ENCODE measurements at places on chromosomes 7 and 10.

GRCh38 chr10:113313048-113313602 lies 239.7 kb upstream of the HABP2 start:
- H3K4me1 ChIP-seq, result no peaks in the 10 kb centered on the region
- no peaks in the 10 kb centered on the region for H3K27me3 ChIP-seq
- no peak overlapping the region for H3K27ac ChIP-seq

DNA sequence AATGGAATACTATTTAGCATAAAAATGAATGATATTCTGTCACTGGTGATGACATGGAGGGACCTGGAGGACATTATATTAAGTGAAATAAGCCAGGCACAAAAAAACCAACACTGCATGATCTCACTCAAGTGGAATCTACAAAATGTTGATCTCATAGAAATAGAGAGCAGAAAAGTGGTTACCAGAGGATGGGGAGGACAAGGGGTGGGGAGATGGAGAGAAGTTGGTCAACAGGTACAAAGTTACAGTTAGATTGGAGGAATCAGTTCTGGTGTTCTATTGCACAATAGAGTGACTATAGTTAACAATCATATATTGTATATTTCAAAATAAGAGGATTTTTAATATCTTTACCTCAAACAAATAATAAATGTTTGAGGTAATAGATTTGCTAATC lies 24.7 kb upstream of the SLC18A3 start:
- H3K27me3 ChIP-seq, result no peaks in the 10 kb centered on the region
- no peaks in the 10 kb centered on the region for H3K4me1 ChIP-seq
- H3K27ac ChIP-seq, result no peak overlapping the region
- no peak overlapping the region for H3K4me3 ChIP-seq

DNA sequence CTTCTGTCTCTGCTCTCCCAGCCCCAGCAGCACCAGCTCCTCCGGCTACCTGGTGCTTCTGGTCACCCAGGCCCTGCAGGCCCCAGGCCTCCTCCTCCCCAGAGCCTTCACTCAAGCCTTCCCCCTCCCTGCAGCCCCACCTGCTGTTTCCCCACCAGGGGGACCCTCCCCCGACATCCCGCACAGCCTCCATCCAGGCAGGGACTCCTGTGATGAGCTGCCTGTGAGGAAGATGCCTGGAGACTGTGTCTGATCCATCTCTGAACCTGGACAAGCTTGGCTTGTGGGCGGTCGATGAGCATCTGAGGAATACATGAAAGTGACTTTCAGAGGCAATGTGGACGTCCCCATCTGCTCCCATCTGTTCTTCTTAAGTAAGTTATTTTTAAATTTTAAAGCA lies 45.0 kb downstream of the RAMP3 start:
- H3K36me3 ChIP-seq, result no peaks in the 10 kb centered on the region
- DNase-seq, result no peak
- H3K4me3 ChIP-seq, result no peak overlapping the region
- H3K4me1 ChIP-seq, result peaks cover 6% of the 10 kb centered on the region
- no peak overlapping the region for H3K27ac ChIP-seq

- peaks cover 13% of the 10 kb centered on the region for H3K4me1 ChIP-seq
- H3K27ac ChIP-seq, result no peak overlapping the region
- no peak for DNase-seq
- no peak overlapping the region for H3K4me3 ChIP-seq
- no peaks in the 10 kb centered on the region for H3K36me3 ChIP-seq
- H3K27me3 ChIP-seq, result no peaks in the 10 kb centered on the region
Measured at GRCh38 chr7:157405501-157405900, 68.7 kb downstream of the DNAJB6 start.

GRCh38 chr7:157271315-157271990 lies 65.4 kb upstream of the DNAJB6 start:
- H3K36me3 ChIP-seq, result peaks cover 3% of the 10 kb centered on the region
- no peak overlapping the region for H3K4me3 ChIP-seq
- DNase-seq, result no peak
- peaks cover 24% of the 10 kb centered on the region for H3K4me1 ChIP-seq
- peak overlapping the region; percentile 41 for H3K27ac ChIP-seq
- H3K27me3 ChIP-seq, result no peaks in the 10 kb centered on the region

GRCh38 chr7:1193593-1194424 lies 33.8 kb upstream of the ZFAND2A start:
- no peaks in the 10 kb centered on the region for H3K36me3 ChIP-seq
- H3K4me1 ChIP-seq, result peaks cover 7% of the 10 kb centered on the region
- H3K27ac ChIP-seq, result no peak overlapping the region
- no peaks in the 10 kb centered on the region for H3K27me3 ChIP-seq
- no peak overlapping the region for H3K4me3 ChIP-seq
- DNase-seq, result no peak

DNA sequence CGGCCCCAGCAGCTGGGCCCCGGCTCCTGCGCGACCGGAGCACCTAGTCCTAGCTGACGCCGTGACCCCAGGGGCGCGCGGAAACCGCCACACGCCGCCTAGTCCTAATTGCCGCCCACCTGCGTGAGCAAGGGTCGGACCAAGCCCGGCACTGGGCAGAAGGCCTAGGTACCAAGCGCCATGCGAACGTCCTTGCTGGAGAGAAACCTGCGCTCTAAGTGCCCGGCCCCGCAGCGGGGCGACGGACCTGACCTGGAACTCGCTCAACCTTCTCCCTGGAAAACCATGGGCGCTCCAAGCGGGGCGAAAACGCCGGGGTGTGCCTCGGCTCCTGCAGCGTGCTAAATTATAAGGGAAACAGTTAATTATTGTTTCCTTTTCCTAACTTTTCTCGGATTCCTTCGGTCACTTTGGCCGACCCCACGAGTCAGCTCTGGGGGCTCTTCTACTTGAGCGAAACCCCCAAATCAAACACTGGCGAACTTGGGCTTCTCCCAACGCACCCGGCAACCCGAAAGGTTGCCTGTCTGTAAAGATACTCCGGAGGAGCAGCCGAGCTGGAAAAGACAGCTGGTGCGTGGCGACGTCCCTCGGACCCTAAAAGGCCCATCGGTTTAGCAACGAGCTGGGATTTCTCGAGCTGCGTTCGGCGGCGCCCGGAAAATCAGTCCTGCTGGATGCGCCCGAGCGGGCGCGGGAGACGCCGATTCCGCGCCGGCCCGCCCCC lies 5.3 kb upstream of the EBF3 start:
- H3K27me3 ChIP-seq, result peaks cover 17% of the 10 kb centered on the region
- DNase-seq, result peak; percentile 43
- no peak overlapping the region for H3K27ac ChIP-seq
- H3K36me3 ChIP-seq, result no peaks in the 10 kb centered on the region
- H3K4me3 ChIP-seq, result peak overlapping the region; percentile 31

- no peaks in the 10 kb centered on the region for H3K36me3 ChIP-seq
- peaks cover 26% of the 10 kb centered on the region for H3K4me1 ChIP-seq
- no peak overlapping the region for H3K27ac ChIP-seq
- no peak for DNase-seq
- no peaks in the 10 kb centered on the region for H3K27me3 ChIP-seq
Measured at GRCh38 chr10:61747307-61747706, 84.6 kb downstream of the CABCOCO1 start.

- no peaks in the 10 kb centered on the region for H3K27me3 ChIP-seq
- no peak overlapping the region for H3K27ac ChIP-seq
- H3K4me3 ChIP-seq, result no peak overlapping the region
- no peaks in the 10 kb centered on the region for H3K4me1 ChIP-seq
Measured at GRCh38 chr7:117111535-117111934, 158.2 kb downstream of the ST7 start.

GRCh38 chr7:2777898-2778535 lies 66.1 kb downstream of the GNA12 start:
- no peak overlapping the region for H3K27ac ChIP-seq
- no peaks in the 10 kb centered on the region for H3K4me1 ChIP-seq
- no peaks in the 10 kb centered on the region for H3K27me3 ChIP-seq

- no peaks in the 10 kb centered on the region for H3K27me3 ChIP-seq
- no peak for DNase-seq
- H3K4me3 ChIP-seq, result no peak overlapping the region
- no peaks in the 10 kb centered on the region for H3K36me3 ChIP-seq
- H3K27ac ChIP-seq, result no peak overlapping the region
- H3K4me1 ChIP-seq, result no peaks in the 10 kb centered on the region
Measured at GRCh38 chr10:102994531-102995295, 76.6 kb downstream of the CNNM2 start.

DNA sequence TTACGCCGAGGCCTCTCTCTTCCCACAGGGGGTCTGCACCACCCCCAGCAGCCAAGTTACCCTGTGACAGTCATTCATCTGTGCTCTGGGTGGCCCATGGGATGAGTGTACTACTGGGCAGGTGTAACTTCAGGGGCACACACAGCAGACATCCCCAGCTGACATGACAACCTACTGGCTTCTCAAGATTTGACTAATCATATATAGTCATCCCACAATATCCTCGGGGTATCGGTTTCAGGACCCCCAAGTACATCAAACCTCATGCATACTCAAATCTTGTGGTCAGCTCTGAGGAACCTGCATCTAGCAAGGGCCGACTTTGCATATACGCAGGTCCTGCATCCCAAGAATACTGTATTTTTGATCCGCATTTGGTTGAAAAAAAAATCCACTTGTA lies 336.9 kb upstream of the C7orf33 start:
- H3K4me1 ChIP-seq, result no peaks in the 10 kb centered on the region
- H3K27me3 ChIP-seq, result no peaks in the 10 kb centered on the region
- no peak overlapping the region for H3K27ac ChIP-seq
- no peak overlapping the region for H3K4me3 ChIP-seq

DNA sequence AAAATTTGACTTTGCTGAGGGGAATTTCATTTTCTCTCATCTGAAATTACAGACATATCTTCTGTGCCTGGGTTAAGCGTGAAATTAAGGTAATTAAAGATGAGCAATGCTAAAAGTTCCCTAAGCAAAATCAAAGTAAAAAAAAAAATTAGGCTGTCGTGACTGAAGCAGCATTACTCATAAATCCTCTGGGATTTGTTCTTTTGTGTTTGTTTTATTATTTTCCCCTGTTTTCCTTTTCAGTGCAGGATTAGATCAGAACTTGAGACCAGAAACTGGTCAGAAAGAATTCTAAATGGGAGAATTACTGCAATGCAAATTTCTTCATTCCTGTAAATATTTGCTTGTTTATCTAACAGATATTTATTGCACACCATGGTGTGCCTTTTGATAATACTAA lies 141.4 kb upstream of the BET1 start:
- DNase-seq, result no peak
- H3K36me3 ChIP-seq, result no peaks in the 10 kb centered on the region
- no peaks in the 10 kb centered on the region for H3K4me1 ChIP-seq
- no peak overlapping the region for H3K4me3 ChIP-seq
- H3K27ac ChIP-seq, result no peak overlapping the region

All from vagina (tissue), 2 donors.